OCI-LY7 (cell line): ENCODE measurements at places on chromosomes 16 and 17. TPM values are rescaled to one million over a fixed set of nuclear protein-coding genes. Genes with fewer than 3 reads are reported as not detected.

DNA sequence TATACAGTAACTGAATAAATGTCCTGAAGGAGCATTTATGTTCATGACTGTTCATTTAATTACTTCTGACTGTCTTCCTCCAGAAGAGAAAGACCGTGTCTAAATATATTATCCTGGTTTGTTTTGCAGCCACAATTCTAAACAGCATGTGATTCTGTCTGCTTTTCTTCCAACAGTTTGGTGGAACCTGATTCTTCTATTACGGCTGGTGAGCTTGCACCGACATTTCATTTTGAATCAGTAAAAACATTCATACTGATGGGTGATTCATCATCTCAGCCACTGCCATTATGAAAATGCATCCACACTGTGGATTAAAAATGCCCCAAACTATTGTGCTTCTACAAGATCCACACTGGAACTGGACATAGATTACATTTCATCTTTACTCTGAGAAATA is 16.9 kb downstream of the KNOP1 start:
- no peak for DNase-seq

- no peak for DNase-seq
Measured at GRCh38 chr16:66687906-66688625, 8.5 kb downstream of the CMTM4 start.

DNA sequence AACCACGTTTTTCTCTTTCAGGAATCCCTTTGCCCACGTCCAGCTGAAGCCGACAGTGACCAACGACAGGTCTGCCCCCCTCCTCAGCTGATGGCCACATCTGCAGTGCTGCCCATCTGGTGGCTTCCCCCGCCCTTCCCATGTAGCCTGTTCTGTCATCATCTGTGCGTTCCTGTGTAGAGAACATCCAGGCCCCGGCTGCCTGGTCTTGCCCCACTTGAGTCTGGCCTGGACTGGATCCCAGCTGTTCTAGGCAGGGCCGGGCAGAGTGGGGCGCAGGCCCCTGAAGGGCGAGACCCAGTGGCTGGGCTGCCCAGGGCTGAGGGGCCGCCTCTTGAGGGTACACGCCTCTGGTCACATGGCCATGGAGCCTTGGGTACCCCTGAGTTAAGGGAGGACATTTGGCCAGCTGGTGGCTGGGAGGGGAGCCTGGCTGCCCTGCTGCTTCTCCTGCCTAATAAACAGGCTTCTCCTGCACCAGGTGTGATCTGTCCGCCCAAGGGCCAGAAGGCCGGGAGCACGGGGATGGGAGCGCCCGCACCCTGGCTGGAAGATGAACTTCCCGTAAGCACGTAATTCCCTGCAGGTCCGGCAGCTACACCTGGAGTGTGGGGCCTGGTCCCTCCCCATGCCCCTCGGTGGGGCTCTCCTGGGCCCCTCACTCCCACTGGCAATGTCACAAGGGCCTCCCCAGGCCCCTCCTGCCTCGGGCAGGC is 49.4 kb upstream of the PVALEF start:
- DNase-seq, result no peak

DNA sequence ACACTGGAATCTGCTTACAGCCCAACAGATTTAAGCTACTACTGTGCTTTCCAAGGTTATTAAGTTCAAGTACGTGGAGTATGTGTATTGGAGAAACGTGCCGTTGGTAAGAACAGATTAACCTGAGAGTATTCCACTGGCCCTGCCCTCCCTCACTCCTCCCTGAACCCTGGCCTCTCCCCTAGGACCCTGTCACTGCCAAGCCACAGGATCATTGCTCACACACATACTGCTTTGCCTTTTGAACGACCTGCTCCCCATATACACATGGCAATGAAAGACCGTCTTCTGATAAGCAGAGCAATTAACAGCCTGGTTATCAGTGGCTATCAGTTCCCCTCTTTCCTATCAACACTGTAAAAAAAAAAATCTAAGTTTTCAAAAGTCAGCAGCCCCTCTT is 458.9 kb upstream of the DYNLRB2 start:
- DNase-seq, result no peak

The TMEM97 gene
- 65.1 and 69.6 TPM in 2 replicates for total RNA-seq
